T follicular helper cell (primary cell): ENCODE measurements at places on chromosomes 11 and 22.

DNA sequence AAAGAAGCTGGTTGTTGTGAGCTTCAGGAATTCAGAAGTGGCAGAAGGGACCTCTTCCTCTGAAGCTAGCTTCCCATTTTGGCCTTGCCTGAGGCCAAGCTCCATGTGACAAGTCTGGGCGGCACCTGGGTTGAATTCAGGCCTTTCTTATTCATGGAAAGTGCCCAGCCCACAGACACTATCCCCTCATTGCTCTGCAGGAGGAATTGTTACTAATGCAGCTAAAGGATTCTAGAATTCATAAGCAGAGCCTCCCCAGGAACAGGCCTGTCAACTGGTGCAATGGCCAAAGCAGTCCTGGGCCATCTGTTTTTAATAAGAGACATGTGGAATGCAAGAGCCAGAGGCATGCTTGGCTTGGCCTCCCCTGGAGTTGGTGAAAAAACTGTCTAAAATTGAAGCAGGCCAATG is 71.4 kb downstream of the SLC1A2 start:
- no peak for DNase-seq

- no peak for DNase-seq
These were observed 46.4 kb upstream of the ALX4 start for GRCh38 chr11:44356351-44356750.

DNA sequence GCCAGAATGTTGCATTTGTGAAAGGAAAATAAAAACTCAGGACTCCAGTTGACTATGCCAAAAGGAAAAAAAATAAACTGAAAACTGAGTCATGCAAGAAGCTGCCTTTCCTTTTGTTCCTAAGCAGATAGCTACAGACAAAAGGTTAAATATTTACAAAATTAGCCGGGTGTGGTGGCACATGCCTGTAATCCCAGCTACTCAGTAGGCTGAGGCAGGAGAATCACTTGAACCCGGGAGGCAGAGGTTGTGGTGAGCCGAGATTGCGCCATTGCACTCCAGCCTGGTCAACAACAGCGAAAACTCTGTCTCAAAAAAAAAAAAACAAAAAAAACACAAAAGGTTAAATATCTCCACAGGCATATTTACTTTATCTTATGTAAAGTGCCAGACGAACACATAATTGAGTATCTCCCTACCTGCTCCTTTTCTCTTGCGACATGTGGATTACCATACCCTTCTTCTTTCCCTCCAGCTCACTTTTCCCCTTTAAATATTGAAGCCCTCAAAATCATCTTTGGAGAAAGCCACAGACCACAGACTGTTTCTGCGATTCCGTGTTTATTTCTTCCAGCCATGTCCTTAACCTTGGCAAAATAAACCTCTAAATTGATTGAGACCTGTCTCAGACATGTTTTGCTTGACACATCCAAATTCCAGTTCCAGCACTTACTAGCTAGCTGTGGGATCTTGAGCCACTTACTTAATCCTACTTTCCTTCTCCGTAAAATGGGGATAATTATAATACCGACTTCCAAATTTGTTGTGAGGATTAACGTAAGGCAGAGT is 2.3 kb upstream of the SMPD1 start:
- no peak for DNase-seq

DNA sequence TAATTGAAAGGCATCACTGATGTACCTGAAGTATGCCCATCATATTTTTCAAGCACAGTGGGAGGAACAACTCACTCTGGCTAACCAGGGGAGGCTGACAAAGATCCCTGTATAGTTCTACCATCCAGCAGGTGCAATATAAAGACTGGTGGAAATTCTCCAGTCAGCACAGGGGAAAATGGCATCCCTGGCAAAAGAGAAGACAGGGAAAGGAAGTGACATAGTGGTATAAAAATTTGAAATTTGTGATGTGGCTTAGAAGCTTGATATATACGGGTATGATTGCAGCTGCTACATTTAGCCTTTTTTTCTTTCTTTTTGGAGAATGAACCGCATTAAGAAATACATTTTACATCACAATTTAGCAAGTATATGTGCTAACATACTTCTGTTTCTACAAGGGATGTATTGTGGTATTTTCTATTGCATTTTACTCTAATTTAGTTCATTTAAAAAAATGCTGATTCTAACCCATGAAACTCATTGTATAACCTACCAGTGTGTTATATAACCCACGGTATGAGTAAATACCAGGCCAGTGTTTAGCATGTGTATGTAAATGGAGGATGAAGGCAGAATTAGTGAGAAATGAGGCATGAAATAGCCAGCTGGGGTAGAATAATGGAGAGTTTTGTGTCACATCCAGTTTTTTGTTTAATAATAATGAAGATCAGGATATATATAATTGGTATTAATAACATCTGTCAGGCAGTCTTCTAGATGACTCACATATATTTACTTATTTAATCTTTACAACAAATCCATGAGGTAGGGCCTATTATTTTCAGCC is 186.1 kb downstream of the ARHGAP42 start:
- DNase-seq: no peak

- no peak for DNase-seq
These were observed 25.2 kb upstream of the KCNJ11 start for GRCh38 chr11:17413414-17414316.

DNA sequence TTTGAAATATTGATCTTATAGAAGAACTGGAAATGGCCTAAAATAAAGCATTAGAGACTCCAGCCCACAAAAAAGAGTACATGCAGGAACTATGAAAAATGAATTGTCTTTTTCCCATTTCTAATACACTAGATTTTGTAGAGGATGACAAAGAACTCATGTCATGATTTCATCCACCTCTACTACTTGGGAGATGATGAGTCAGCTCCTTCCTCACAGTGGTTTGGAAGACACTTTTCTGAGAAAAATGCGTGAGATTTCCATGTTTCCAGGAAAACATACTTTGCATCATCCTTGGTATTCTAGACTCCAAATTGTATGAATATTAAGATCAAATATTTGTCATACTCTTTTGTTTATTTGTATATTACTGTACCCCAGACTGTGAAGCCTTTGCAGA is 500.5 kb downstream of the FAM181B start:
- no peak for DNase-seq

DNA sequence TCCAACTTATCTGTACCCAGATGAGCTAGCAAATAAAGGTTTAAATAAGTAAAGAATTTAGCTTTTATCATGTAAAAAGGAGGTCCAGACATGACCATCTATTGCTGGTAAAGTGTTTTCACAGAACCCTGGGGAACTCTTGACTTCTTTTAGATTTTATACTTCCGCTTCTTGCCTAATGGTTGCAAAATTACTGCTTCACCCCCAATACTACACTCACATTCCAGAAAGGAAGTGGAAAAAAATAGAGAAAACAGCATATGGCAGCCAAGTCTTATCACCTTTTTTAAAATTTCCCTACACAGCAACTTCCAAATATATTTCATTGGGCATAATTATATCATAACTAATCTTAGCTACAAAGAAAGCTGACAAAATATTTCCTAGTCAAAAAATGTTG is 12.1 kb downstream of the BBOX1 start:
- DNase-seq: no peak

- DNase-seq: no peak
These were observed 12.1 kb downstream of the C11orf86 start for GRCh38 chr11:66987158-66987620.

DNA sequence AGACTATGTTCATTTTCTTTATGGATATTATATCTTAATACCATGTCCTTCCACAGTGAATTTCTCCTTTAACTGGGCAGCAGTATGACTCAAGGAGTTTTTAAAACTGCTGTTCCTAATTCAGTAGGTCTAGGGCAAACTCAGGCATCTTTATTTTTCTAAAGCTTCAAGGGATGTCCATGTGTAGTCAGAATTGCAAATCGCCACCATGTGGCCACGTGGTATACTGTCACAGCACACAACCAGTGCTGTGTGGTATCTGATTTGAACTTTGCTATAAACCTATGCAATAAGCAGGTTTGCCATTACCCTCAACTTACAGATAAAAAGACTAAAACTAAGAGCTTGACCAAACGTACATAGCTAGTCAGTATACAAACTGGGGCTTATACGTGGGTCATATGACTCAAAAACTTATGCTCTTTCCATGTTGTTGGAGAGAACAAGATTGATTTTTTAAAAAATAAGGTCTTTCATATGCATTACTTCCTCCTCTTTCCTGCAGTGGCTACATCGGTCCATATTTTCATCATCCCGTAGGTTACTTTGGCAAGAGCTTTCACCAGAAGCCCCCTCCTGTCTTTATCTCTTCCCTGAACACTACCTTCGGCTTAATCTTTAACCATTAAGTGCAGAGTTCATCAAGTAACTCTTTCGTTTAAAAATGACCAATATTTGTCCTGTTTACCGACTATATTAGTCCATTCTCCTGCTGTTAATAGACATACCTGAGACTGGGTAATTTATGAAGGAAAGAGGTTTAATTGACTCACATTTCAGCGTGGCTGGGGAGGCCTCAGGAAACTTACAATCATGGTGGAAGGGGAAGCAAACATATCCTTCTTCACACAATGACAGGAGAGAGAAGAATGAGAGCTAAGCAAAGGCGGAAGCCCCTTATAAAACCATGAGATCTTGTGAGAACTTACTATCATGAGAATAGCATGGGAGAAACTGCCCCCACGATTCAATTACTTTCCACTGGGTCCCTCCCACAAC is 8.0 kb upstream of the HTATIP2 start:
- DNase-seq: peak; percentile 18

GRCh38 chr22:18067548-18068341 is 10.0 kb upstream of the PEX26 start:
- DNase-seq: no peak

- no peak for DNase-seq
These were observed 627.7 kb downstream of the OPCML start for GRCh38 chr11:132904607-132905006.
